ENCODE measurements at places on chromosomes 4 and X.
A peak's percentile ranks its signal among the peaks of the same experiment; 100 is the strongest.

- H3K4me3 ChIP-seq = no peak overlapping the region
- H3K27me3 ChIP-seq = no peaks in the 10 kb centered on the region
- no peak overlapping the region for H3K27ac ChIP-seq
- DNase-seq = no peak
- H3K36me3 ChIP-seq = no peaks in the 10 kb centered on the region
- H3K4me1 ChIP-seq = no peaks in the 10 kb centered on the region
Measured at GRCh38 chr4:114481856-114482255, 116.8 kb upstream of the UGT8 start.

DNA sequence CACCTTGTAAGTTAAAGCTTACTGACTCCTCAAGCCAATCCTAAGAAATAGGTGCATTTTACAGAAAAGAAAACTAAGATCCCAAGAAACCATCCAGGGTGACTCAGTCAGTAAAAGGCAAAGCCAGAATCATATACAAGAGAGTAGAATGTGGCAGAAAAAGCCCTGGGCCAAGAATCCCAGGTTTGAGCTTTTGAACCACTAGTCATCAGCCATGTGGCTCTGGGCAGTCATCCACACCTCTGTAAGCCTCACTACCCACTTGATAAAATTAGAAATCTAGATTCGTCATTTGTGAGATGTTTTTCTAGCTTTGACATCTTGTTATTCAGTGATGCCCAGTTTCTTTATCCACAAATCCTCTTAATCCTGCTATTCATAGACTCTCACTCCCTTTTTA lies 122.2 kb upstream of the PDE5A start:
- H3K4me1 ChIP-seq = peaks cover 2% of the 10 kb centered on the region
- H3K36me3 ChIP-seq = no peaks in the 10 kb centered on the region
- no peak for DNase-seq

GRCh38 chr4:11341337-11342043 lies 87.2 kb downstream of the HS3ST1 start:
- H3K4me1 ChIP-seq = no peaks in the 10 kb centered on the region
- no peak overlapping the region for H3K27ac ChIP-seq
- no peak overlapping the region for H3K4me3 ChIP-seq
- DNase-seq = peak; percentile 7

DNA sequence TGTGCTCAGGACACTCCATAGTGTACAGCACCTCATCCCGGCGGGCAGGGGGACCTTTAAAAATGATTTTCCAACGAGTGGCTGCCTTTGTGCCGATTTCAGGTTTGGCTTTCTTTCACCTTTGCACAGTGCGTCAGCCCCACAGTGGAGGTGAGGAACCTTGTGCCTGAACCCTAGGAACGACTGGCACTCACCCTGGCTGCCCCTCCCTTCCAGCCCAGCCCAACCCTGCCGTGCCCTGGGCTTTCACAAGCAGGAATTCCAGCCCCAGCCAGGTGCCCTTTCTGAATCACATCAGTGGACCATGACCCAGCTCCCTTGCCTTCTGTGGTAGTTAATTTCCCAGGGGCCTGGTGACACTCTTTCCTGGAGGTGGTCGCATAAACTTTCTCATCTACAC lies 1.3 kb downstream of the TMEM164 start:
- H3K4me1 ChIP-seq = peaks cover 26% of the 10 kb centered on the region
- no peak for DNase-seq
- no peak overlapping the region for H3K27ac ChIP-seq
